Left lung (tissue), 14 donors: ENCODE measurements at places on chromosomes 13 and 19.
A peak's percentile ranks its signal among the peaks of the same experiment; 100 is the strongest.

- DNase-seq, result no peak
These were observed 402.4 kb downstream of the EFNB2 start for GRCh38 chr13:106133025-106133424.

DNA sequence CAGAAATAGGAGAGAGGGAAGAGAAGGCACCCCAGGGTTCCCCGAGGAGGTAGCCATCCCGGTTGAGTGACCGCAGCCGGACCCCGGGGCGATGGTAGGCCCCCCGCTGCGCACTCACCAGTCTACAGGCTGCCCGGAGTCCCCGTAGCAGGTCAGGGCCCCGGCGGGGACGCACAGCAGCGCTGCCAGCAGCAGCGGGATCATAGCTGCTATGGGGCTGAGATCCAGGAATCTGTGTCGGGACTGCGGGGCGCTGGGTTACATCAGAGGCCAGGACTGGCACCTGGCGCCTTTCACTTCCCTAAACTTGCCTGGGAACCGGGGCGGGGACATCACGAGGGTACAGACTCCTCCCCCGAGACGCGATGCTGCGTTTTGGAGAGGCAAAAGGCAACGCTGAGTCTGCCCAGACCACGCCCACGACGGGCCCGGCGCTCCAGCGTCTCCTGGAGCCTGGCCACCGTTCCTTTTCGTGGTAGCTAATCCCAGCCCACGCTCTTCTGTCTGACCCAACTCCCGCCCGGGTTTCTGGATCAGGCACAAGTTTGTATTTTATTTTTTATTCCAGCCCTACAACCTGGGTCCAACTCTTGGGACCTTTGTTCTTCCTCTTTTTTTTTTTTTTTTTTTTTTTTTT lies at the start of gene DNASE2:
TSS of gene DNASE2 (minus strand) at position 278 of the 637 bp plus-strand sequence. CDS start at position 204, 74 bp downstream.
- peak; percentile 98 for DNase-seq

DNA sequence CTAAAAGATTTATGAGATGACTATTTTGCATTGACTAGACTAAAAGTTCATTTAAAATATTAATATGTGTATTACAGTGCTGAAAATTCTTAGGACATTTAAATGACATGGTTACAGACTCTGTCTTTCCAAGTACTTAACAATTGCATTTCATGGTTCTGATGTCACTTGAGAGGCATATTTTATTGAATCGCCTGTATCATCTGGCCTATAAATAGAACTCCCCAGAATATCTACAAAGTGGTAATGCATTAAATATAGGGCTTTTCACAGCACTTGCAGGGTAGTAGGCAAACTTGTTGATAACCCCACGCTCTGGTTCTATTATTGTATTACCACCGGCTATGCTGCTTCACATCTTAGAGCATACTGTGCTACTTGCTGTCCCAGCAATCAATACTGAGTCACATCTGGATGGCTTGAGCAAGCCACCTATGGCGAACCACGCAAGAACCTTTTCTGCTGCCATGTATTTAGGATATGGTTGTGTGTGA lies 400.6 kb downstream of the HS6ST3 start:
- no peak for DNase-seq

DNA sequence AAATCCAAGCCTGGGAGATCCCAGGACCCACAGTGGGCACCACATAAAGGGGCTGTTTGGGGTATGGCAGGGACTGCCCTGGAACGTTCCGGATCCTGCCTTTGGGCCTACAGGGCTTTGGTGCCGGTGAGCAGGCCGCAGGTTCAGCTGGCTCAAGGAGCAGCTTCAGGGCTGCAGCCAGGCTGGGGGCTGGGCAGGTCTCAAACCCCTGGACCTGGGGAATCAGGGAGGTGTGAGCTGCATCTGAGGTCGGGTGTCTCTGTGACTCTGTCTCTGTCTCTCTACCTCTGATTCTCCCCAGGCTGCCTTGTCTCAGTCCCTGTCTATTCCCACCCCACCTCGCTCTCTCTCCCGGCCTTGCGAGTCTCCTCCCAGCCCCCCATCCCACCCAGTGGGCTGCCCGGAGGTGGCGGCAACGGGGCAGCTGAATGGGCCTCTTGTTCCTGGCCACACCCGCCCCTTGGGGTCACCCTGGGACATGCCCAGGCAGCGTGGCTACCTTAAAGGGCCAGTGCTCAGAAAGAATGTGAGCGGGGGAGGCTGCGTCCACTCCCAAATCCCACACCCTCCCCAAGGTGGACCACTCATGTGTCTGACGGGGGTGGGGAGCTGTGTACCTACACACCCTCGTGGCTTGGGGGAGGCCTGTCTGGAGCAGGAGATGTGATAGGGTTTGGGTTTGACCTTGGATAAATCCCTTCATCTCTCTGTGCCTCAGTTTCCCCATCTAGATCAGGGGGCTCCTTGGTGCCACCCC lies 31.1 kb downstream of the NFIC start:
- DNase-seq, result no peak

- no peak for DNase-seq
These were observed 5.6 kb downstream of the SAFB start for GRCh38 chr19:5628461-5628860.

DNA sequence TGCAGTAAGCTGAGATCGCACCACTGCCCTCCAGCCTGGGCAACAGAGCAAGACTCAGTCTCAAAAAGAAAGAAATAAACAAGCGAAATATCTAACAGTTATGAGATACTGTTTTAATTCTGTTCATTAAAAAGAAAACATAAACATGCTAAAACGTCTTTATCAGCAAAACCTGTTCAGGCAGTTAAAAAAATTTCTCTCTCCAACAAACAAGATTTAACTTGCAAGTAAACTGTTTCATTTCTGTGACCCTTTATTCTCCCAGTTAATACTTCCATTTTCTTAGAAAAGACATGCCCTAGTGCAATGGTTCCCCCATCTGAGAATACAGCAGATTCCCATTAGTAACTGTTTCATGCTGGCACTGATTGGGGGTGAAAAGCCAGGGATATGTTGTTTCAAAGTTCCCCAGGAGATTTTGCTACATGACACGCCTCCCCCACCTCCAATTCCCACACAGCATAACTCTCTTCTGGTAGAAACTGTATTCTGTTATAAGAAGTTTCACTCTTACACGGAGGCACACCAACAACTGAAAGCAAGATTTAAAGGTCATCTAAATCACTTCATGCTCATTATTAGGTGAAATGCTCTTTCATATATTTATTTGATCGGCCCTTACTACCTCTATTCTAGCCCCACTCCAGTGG lies 24.4 kb downstream of the ELF1 start:
- DNase-seq, result no peak

DNA sequence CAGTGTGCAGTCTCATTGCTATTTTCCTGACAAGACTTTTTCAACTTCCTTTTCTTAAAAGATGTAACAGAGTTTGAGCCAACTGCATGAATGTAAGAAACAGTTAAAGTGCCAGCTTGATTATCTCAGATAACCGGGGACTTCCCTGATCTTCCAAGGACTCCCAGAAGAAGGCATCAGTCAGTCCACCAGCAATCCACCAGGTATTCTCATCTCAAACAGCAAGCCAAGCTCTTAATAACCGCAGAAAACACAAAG lies 350.1 kb downstream of the LIG4 start:
- no peak for DNase-seq

DNA sequence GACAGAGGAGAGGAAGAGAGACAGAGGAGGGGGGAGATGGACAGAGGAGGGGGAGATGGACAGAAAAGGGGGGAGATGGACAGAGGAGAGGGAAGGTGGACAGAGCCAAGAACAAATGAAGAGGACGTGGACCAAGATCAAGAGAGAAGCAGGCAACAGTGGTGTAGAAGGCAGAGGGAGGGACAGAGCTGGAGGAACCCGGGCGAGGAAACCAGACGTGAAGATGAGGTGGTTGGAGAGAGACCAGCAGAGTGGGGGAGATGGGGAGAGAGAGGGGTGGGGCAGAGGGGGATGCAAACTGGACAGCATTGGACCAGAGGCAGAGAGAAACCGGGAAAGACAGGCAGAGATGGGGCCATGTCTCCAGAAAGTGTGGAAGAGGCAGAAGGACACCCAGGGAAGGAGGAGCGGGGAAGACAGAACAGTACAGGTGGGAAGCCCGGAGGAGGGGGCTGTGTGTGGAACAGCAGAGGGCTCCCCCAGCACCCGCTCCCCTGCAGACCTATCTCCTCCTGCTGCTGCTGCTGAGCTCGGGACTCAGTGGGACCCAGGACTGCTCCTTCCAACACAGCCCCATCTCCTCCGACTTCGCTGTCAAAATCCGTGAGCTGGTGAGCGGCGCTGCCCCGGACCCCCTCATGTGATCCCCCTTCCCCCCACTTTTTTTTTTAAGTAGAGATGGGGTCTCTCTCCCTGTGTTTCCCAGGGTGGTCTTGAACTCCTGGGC lies 1.3 kb downstream of the FLT3LG start:
- no peak for DNase-seq

- no peak for DNase-seq
These were observed 108.9 kb downstream of the SLC7A1 start for GRCh38 chr13:29486551-29486950.

- no peak for DNase-seq
These were observed 221.2 kb upstream of the SOX1 start for GRCh38 chr13:111845621-111846351.

DNA sequence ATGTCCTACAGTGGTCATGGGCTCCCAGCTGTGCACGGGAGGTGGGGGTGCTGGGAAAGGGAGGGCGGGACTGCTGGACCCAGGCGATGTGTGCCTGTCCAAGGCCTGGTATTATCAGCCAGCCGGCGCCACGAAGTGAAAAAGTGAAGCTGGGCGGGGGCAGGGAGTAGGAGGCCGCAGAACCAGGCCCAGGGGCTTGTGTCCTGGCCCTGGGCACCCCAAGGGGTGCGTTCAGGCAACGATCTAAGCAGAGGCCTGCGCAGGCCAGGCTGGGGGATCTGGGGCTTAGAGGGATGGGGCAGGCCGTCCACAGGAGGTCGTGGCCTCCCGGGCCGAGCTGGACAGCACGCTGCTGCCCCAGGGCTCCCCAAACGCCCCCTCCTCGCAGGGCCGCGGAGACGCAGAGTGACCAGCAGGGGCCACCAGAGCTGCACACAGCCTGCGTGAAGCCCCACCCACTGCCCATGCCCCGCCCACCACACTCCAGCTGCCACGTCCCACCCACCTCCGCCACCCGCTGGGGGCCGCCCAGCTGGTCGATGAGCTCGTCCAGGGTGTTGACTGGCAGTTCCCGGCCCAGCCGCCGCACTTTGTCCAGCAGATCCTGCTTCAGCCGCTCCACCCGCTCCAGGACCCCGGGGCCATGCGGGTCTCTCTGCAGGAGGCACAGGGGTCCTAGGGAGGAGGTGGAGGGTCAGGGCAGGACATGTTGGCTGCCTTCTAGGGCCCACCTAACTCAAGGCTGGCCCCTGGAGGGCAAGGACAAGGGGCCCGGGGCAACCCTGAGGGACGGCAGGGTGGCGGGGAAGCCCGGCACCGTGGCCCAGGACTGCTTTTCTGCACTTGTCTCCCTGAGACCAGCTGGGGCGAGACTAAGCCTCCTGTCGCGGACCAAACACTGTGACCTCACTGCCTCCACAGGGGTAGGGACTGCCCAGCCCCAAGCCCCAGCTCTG lies 9.5 kb downstream of the GPX4 start:
- peak; percentile 95 for DNase-seq

GRCh38 chr13:42924344-42924743 lies 67.7 kb downstream of the EPSTI1 start:
- DNase-seq, result no peak

DNA sequence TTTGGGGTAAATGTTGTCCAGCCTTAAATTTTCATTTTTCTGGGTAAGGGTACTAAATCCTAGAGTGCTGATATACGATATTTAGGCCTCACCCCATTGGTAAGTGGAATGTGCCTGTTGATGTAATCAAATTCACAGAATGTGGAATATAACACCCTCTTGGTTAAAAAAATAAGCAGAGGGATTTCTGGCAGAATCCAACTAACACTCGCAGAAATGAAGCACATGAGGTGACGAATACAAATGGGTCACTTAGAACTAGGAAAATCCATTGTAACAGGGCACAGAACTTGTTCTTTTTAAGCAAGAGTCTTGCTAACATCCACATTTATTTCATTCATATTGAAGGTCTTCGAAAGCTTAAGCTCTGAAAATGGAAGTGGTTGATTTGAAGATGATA lies 320.3 kb downstream of the SHISA2 start:
- DNase-seq, result no peak

- no peak for DNase-seq
These were observed 78.6 kb downstream of the ABCC4 start for GRCh38 chr13:95222733-95223018.
